ENCODE measurements at places on chromosomes 3 and 15. TPM values are rescaled to one million over a fixed set of nuclear protein-coding genes. Genes with fewer than 3 reads are reported as not detected.

Gene SLC6A20
- 0.33 TPM for total RNA-seq

DNA sequence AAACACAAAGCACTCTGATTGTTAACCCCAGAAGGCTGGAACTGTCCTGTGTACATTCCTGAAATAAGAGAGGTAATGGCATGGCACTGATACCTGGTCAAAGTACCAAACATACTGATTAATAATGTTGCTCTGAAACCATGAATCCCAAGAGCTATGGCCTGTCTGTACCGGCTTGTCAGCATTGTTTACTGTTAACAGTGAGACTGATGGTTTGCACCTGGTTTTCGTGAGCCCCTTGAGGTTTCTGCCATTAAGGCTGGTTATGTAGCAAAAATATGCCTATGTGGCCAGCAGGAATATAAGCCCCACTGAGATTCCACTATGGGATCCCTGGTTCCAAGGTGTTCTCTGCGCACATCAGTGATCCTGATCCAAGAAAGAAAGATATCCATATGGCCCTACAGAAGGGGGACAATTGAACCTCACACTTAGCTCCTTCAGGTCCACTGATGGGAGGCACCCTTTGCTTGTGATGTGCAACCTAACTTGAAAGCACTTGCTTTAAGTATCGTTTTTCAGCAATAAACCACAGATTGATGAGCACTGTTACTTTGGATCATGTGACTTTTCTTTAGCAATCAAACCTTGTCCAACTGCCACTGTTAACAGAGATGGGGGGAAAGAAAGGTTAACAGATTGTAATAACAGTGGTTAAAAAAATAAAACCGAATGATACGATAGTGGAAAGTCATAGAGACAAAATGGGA is 65.2 kb downstream of the TBL1XR1 start:
- no peaks in the 10 kb centered on the region for H3K36me3 ChIP-seq
- H3K27ac ChIP-seq = no peak overlapping the region
- no peaks in the 10 kb centered on the region for H3K27me3 ChIP-seq
- H3K4me1 ChIP-seq = no peaks in the 10 kb centered on the region
- no peak overlapping the region for H3K4me3 ChIP-seq

DNA sequence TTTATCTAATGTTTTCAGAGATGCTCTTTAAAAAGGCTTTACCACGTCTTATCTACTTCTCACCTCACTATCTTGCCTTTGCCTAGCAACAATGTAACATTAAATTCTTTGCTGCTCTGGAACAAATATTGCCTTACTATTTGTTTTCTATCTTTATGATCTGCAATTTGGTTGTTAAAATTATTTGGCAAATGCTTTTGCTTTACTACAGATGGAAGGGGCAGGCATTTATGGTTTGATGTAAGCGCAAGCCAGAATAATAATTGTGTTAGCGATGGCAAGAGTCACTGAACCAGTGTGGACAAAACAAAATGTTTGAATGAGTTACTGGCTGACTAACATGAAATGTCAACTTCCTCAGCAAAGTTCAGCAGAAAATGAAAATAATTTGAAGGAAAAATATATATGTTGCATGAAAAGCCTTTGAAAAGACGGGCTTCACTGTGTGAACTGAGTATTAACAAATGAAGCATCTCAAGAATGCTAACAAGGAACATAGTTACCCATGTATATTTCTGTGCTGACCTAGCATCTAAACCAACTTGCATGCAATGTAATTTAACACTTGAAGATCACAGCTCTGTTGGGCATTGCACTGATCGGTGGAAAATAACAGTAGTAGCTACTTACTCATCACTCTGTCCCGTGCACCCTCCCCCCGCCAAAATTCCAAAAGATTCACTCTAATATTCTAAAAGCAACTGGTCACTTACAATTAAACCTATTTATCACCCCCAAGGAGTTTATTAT is 454.0 kb upstream of the ARHGEF26 start:
- no peaks in the 10 kb centered on the region for H3K27me3 ChIP-seq
- no peak for DNase-seq
- H3K4me3 ChIP-seq = no peak overlapping the region

Gene GUCA1C
- not detected for total RNA-seq

DNA sequence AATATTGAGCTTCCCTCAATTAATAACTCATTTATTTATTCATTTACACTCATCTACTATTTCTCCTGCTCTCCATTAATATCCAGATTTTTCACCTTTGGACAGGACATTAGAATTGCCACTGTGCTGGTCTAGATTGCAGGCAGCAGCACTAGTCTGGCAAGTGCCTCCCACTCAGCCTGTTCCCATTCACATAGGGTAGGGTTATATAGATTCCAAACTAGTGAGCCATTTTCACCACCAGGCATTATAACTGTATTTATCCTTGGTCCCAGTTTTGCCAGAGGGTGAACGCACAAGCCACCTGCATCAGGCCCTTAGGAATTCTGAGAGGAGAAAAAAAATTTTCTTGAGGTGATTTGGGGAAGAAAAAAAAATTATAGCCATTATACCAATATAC is 44.5 kb downstream of the ANAPC13 start:
- no peak overlapping the region for H3K4me3 ChIP-seq
- no peak overlapping the region for H3K27ac ChIP-seq
- H3K4me1 ChIP-seq = no peaks in the 10 kb centered on the region

DNA sequence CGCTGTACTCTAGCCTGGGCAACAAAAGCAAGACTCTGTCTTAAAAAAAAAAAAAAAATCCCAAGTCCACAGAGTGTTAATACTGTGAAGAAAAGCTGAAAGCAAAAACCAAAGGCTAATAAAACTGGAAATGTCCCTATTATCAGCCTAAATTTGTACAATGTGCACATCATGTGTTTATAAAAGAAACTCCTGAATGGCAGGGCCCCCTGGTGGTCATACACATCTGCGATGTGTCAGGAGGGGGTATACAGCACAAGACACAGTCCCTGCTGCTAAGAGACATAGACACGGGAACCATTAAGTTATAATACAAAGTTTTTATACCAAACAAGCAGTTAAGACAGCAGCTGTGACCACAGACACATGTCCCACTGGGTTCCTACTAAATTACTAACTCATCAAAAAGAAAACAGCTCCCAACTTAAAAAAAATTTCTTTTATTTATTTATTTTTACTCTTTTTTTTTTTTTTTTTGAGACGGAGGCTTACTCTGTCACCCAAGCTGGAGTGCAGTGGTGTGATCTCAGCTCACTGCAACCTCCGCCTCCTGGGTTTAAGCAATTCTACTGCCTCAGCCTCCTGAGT is 31.0 kb downstream of the IDH2 start:
- H3K36me3 ChIP-seq = no peaks in the 10 kb centered on the region
- peaks cover 5% of the 10 kb centered on the region for H3K4me1 ChIP-seq
- no peaks in the 10 kb centered on the region for H3K27me3 ChIP-seq
- DNase-seq = peak; percentile 71
- no peak overlapping the region for H3K4me3 ChIP-seq

DNA sequence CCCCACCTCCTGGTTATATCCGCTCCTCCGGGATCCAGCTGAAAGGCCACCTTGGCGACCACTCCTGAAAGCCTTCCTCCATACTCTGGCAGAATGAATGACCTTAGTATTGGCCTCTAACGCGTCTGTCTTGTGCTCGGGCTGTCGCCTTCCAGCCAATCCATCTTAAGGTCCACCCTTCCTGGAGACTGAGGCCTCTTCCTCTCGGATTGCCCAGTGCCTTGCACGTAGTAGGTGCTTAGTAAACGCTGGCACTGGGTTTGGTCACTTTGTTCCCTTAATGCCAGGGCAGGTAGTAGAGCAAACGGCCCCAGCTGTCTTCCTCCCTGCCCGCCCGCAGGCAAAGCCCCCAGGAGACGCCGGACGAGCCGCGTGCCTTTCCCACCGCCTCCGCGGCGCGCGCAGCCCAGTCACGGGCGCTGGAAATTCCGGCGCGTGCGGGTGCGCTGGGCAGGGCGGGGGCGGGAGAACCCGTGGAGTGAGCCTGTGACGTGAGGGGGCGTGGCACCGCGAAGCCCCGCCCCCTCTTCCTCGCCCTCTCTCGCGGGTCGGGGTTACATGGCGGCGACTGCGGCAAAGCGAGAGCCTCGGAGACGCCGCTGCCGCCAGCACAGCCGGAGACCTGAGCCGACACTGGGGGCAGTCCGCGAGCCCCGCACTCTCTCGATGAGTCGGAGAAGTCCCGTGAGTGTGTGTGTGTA is at the start of gene MAPK6:
Gene MAPK6, plus strand, starts transcription at position 527 of the 701 bp plus-strand sequence. CDS start 27,242 bp downstream, outside the sequence.
- peak; percentile 93 for DNase-seq
- no peaks in the 10 kb centered on the region for H3K27me3 ChIP-seq
- H3K4me3 ChIP-seq = peak within 1 kb of the TSS; percentile 63
- H3K4me1 ChIP-seq = peaks cover 14% of the 10 kb centered on the region

DNA sequence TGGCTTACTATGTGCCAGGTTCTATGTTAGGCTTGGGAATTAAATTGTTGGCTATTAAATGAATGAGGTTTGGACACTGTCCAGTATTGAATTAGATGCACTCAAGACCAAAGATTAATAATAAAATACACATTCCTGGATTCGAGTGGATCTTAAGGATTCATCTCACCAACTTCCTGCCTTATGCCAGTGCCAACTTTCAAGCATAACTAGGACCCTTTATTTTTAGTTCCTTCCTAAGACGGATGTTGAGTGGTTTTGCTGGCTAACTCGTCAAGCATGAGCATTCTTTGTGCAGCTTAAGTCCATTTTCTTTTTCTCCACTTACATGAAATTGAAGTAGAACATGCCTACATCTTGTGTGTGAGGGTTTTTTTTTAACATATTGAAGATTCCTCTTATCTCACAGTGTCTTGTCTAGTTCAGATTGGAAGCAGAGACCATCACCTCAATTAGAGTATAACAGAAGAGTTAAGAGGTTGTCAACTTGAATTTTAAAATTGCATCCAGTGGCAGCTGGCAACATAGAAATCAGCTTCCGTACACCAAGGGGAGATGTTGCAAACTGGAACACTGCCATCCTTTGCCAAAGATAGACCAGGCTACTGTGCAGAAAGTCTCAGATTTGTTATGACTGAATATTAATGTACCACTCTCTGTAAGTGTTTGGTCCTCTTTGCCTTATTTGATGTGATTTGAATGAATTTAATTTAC is 106.3 kb upstream of the BFSP2 start:
- no peaks in the 10 kb centered on the region for H3K4me1 ChIP-seq
- no peak overlapping the region for H3K27ac ChIP-seq
- H3K27me3 ChIP-seq = no peaks in the 10 kb centered on the region
- H3K4me3 ChIP-seq = no peak overlapping the region
- no peak for DNase-seq

DNA sequence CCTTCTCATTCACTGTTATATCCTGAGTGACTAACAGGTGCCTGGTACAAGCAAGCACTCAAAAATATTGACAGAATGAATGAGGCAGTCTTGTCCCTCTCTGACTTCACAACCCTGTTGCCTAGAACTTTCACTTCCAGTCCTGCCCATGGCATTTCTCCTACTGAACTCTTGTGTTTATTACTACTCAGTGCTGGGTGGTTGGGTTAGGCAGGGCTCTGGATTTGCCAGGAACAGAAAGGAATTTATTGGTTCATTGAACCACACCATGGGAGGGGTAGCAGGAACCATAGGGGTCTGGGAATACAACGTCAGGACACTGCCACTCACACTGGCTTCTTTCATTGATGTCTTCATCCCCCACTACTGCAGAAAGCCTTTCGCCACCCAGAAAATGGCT is 41.9 kb upstream of the SEMA4B start:
- no peak for DNase-seq
- no peaks in the 10 kb centered on the region for H3K27me3 ChIP-seq
- peaks cover 4% of the 10 kb centered on the region for H3K4me1 ChIP-seq

Gene ENTPD3
- 1.4 TPM for total RNA-seq

Gene MCF2L2
- 0.64 TPM for total RNA-seq

- no peaks in the 10 kb centered on the region for H3K36me3 ChIP-seq
- no peak for DNase-seq
- H3K4me3 ChIP-seq = no peak overlapping the region
- H3K27me3 ChIP-seq = no peaks in the 10 kb centered on the region
- H3K4me1 ChIP-seq = no peaks in the 10 kb centered on the region
Observed at GRCh38 chr15:56982987-56983386, 64.5 kb downstream of the TCF12 start.

DNA sequence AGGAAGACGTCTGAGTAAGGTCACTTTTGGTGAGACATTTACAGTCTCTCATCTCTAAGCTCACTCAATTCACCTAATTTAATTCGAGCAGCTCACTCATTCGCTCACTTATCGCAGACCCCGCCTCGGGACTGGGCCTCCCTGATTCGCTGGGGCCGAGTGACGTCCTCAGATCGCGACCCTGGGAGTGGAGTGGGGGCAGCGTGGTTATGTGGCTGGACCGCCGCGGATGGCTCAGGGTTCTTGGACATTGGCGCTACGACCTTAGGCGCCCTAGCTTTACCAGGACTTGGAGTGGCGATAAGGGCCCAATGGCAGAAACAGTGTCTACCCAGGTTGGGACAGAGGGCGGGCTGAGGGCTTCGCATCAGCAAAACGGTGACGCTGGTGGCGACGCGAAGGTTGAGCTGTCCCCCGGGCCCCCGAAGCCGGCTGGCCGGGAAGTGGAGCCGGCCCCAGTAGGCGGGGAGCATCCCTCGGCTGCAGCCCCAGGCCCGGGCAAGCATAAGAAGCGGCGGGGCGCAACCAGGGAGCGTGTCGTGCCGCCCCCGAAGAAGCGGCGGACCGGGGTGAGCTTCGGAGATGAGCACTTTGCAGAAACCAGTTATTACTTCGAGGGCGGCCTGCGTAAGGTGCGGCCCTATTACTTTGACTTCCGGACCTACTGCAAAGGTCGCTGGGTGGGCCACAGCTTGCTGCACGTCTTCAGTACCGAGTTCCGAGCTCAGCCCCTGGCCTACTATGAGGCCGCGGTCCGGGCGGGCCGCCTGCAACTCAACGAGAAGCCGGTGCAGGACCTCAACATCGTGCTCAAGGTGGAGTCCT is at the start of gene RPUSD2:
Gene RPUSD2, plus strand, starts transcription at position 171 of the 825 bp plus-strand sequence. Its CDS starts 39 bp downstream, at position 210.
- no peaks in the 10 kb centered on the region for H3K36me3 ChIP-seq
- H3K27ac ChIP-seq = peak within 1 kb of the TSS; percentile 86
- H3K27me3 ChIP-seq = no peaks in the 10 kb centered on the region
- no peaks in the 10 kb centered on the region for H3K4me1 ChIP-seq

- H3K4me3 ChIP-seq = no peak overlapping the region
- DNase-seq = no peak
- peak overlapping the region; percentile 20 for H3K27ac ChIP-seq
- H3K27me3 ChIP-seq = no peaks in the 10 kb centered on the region
- peaks cover 5% of the 10 kb centered on the region for H3K4me1 ChIP-seq
Observed at GRCh38 chr15:98676586-98677270, 28.4 kb downstream of the IGF1R start.

GRCh38 chr15:80502782-80503181 is 98.6 kb downstream of the ARNT2 start:
- H3K27ac ChIP-seq = peak overlapping the region; percentile 5
- no peaks in the 10 kb centered on the region for H3K36me3 ChIP-seq

- no peaks in the 10 kb centered on the region for H3K36me3 ChIP-seq
- H3K4me1 ChIP-seq = no peaks in the 10 kb centered on the region
- no peak for DNase-seq
- H3K27ac ChIP-seq = peak overlapping the region; percentile 68
- no peaks in the 10 kb centered on the region for H3K27me3 ChIP-seq
Observed at GRCh38 chr3:115156046-115156654, 9.1 kb upstream of the ZBTB20 start.

Gene RHCG
- total RNA-seq = 1.5 TPM

GRCh38 chr3:158780766-158781165 is 21.1 kb upstream of the MFSD1 start:
- H3K36me3 ChIP-seq = no peaks in the 10 kb centered on the region
- H3K27me3 ChIP-seq = no peaks in the 10 kb centered on the region
- peaks cover 3% of the 10 kb centered on the region for H3K4me1 ChIP-seq
- no peak overlapping the region for H3K27ac ChIP-seq

- no peak overlapping the region for H3K27ac ChIP-seq
- DNase-seq = peak; percentile 38
- no peaks in the 10 kb centered on the region for H3K27me3 ChIP-seq
- H3K4me1 ChIP-seq = no peaks in the 10 kb centered on the region
- H3K36me3 ChIP-seq = no peaks in the 10 kb centered on the region
Observed at GRCh38 chr3:195246581-195246995, 24.4 kb downstream of the XXYLT1 start.

GRCh38 chr3:49841126-49841696 is 15.2 kb downstream of the TRAIP start:
- H3K4me1 ChIP-seq = no peaks in the 10 kb centered on the region
- H3K36me3 ChIP-seq = no peaks in the 10 kb centered on the region
- H3K27ac ChIP-seq = no peak overlapping the region
- DNase-seq = no peak

Gene SERPINI2
- 1.6 TPM for total RNA-seq

All from breast epithelium (tissue), 4 donors.